Stimulated activated CD4-positive, alpha-beta T cell treated with anti-CD3 and anti-CD28 coated beads, Interleukin-4, amount 100 ng/mL, for 4 hours (primary cell): ENCODE measurements at places on chromosomes 16 and 17.

- peak; percentile 49 for DNase-seq
These were observed 12.7 kb upstream of the CD300A start for GRCh38 chr17:74453665-74454196.

DNA sequence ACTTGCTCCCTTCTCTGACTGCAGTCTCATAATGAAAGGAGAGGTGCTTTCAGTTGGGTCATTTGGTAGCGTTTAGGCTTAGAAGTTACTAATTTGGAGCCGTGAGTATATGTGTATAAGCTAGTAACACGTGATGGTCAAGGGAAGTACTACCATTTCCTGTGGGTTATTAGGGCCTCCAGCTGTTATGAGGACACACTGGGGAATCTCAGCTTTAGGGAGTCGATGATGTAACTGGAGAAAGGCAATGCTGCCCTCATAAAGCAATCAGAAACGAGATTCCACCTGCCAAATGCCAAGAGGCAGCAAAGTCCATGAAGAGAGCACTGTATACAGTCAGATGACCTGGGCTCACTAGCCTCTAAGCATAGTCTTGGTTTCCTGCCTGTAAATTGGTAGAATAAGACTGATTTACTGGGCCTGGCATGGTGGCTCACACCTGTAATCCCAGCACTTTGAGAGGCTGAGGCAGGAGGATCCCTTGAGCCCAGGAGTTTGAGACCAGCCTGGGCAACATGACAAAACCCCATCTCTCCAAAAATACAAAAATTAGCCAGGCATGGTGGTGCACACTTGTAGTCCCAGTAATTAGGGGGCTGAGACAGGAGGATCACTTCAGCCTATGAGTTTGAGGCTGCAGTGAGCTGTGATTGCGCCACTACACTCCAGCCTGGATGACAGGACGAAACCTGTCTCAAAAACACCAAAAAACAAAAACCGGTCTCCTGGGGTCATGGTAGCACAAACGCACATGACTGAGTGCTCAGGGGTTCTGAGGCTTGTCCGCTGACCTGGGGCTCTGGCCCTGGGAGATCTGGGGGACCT lies 53.0 kb downstream of the SF3B3 start:
- no peak for DNase-seq

GRCh38 chr16:88453217-88453531 lies at the start of gene ZFPM1:
Gene ZFPM1, plus strand, starts transcription at chr16:88453280. Its CDS starts 359 bp downstream, at chr16:88453639.
- DNase-seq, result no peak

GRCh38 chr17:77693301-77693700 lies 265.2 kb upstream of the TNRC6C start:
- DNase-seq, result no peak

DNA sequence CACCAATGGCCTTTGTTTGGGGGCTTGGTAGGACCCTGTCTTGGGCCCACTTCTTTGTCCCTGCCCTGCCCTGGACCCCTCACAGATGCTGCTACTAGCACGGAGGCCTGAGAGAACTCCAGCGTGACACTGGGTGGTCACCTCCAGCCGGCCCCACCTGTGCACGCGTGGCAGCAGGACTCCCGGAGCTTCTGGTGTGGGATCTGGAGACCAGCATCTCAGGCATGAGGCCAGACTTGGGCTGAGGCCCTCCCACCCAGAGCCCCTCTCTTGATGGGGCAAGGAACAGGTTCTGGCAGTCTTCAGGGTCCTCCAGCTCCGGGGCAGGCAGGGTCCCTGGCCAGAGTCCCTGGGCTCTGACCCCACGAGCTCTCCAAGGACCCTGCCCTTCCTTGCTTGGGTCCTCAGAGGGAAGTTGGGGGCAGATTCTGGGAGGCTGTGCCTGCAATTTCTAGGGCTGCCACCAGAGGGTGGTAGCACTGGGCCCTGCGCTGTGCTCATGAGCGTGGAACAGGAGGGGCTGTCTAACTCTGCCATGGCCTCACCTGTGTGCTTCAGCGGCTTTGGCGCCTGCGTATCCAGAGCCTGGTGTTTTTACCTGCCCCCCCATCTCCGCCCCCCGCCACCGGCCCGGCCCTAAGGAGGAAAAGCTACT lies 3.1 kb upstream of the BAIAP3 start:
- no peak for DNase-seq
